Hair follicle dermal papilla cell (primary cell): ENCODE measurements at places on chromosomes 3 and 15. TPM values are rescaled to one million over a fixed set of nuclear protein-coding genes. Genes with fewer than 3 reads are reported as not detected.

IFT122 gene
- 38.5 and 53.5 TPM in 2 replicates for total RNA-seq

AGBL1 gene
- total RNA-seq: not detected in 2 replicates

GATA2 gene
- 0.97 and 1.2 TPM in 2 replicates for total RNA-seq

TRPM1 gene
- not detected in 2 replicates for total RNA-seq

ZNF660 gene
- 1.7 and 3.9 TPM in 2 replicates for total RNA-seq

GOLGA6L7 gene
- not detected in 2 replicates for total RNA-seq

TGM5 gene
- total RNA-seq: not detected in 2 replicates

TUBGCP5 gene
- total RNA-seq: 19.9 and 25.8 TPM in 2 replicates

IQCF5 gene
- not detected in 2 replicates for total RNA-seq
